ENCODE measurements at places on chromosomes 7 and 10. TPM values are rescaled to one million over a fixed set of nuclear protein-coding genes. Genes with fewer than 3 reads are reported as not detected.

The SLC18A3 gene
- total RNA-seq: 4.6 TPM

The RAPGEF5 gene
- 1.0 TPM for total RNA-seq

The THNSL1 gene
- 3.1 TPM for total RNA-seq

DNA sequence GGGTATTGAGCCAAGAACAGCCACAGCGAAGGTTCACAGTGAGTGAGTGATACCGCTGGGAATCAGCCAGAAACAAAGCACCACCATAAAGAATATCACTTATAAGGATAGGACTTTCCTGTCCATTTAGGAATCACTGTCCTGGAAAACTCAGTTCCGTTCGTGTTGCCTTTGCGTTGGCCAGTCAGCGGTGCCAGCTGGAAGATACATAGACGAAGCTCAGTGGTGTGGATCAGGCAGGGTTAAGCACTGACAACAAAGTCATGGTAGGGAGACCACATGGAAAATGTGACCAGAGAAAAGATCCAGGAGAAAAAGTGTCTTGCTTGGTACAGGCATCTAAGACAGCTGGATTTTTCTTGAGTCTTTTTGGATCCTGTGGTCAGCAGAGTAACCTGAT is 579.7 kb upstream of the DPP6 start:
- no peak overlapping the region for H3K27ac ChIP-seq
- H3K4me1 ChIP-seq: no peaks in the 10 kb centered on the region
- no peak overlapping the region for H3K4me3 ChIP-seq
- no peaks in the 10 kb centered on the region for H3K27me3 ChIP-seq

- H3K27ac ChIP-seq: no peak overlapping the region
- no peaks in the 10 kb centered on the region for H3K36me3 ChIP-seq
- no peak overlapping the region for H3K4me3 ChIP-seq
Observed at GRCh38 chr7:82019551-82020475, 250.0 kb upstream of the HGF start.

GRCh38 chr7:30845426-30846135 is 66.1 kb upstream of the AQP1 start:
- no peaks in the 10 kb centered on the region for H3K4me1 ChIP-seq
- H3K36me3 ChIP-seq: no peaks in the 10 kb centered on the region
- H3K27ac ChIP-seq: no peak overlapping the region

DNA sequence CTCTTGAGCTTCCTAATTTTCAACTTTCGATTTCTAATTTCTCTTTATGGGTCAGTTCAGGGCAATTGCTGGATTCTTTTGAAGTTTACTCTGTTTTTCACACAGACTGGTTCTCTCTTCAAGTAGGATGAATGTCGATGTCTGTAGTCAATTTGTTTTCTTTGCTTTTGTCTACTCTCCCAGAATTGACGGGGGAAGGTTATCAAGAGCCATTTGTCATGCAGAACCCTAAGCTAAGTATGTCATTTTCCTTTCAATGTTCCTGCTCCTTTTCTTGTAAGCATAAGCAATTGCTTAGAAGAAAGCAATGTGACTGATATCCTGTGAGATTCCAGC is 53.7 kb downstream of the SLC39A12 start:
- H3K36me3 ChIP-seq: no peaks in the 10 kb centered on the region
- H3K27me3 ChIP-seq: no peaks in the 10 kb centered on the region
- H3K4me1 ChIP-seq: peaks cover 22% of the 10 kb centered on the region
- no peak for DNase-seq

GRCh38 chr7:55044791-55045190 is 26.0 kb downstream of the EGFR start:
- DNase-seq: peak; percentile 37
- no peak overlapping the region for H3K27ac ChIP-seq
- H3K4me1 ChIP-seq: no peaks in the 10 kb centered on the region
- no peaks in the 10 kb centered on the region for H3K27me3 ChIP-seq

GRCh38 chr10:62130948-62131347 is 137.7 kb downstream of the RTKN2 start:
- no peak overlapping the region for H3K27ac ChIP-seq
- H3K36me3 ChIP-seq: no peaks in the 10 kb centered on the region
- peak; percentile 95 for DNase-seq

DNA sequence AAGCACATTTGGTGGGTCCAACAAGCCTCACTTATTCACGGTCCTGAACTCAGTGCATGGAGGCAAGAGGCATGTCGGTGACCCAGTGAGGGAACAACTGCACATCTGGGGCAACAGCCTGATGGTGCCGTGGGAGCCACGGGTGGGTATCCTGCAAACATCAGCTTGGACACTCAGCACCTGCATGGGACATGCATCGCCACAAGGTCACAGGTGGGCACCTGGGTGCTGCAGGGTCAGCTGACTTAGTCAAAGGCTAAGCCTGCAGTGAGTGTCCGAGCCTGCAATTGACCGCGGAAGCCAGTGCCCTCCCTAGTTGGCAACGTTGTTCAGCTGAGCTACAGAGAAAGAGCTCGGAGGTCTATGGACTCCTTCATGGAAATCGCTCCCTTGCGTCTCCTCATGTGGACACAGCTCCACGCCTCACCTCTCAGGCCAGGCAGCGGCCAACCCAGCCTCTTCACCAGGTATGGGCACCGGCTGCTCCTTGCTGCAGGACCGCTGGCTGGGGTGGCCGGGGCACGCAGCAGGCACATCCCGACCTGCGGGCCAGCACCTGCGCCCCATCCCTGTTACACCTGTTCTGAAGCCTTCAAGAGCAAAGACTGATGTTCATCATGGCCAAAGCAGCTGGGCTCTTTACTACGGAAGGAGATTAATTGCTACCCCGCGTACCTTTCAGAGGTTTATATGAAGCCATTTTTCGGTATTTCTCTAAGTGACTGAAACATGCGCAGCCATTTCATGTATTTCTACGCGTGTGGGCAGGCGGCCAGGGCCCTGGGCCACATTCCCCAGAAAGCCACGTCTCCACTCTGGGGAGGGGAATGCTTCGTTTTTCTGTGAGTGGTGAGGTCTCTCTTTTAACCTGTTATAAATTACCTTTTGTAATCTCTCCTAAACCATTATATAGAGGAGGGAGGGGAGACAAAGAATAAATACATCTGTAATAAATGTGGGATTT is 380.7 kb downstream of the DNAJB6 start:
- H3K27me3 ChIP-seq: no peaks in the 10 kb centered on the region
- no peak for DNase-seq
- no peaks in the 10 kb centered on the region for H3K4me1 ChIP-seq
- no peaks in the 10 kb centered on the region for H3K36me3 ChIP-seq

GRCh38 chr7:137446025-137446424 is 102.5 kb upstream of the PTN start:
- H3K4me1 ChIP-seq: peaks cover 3% of the 10 kb centered on the region
- DNase-seq: no peak
- H3K36me3 ChIP-seq: no peaks in the 10 kb centered on the region
- H3K27ac ChIP-seq: no peak overlapping the region
- H3K4me3 ChIP-seq: no peak overlapping the region

DNA sequence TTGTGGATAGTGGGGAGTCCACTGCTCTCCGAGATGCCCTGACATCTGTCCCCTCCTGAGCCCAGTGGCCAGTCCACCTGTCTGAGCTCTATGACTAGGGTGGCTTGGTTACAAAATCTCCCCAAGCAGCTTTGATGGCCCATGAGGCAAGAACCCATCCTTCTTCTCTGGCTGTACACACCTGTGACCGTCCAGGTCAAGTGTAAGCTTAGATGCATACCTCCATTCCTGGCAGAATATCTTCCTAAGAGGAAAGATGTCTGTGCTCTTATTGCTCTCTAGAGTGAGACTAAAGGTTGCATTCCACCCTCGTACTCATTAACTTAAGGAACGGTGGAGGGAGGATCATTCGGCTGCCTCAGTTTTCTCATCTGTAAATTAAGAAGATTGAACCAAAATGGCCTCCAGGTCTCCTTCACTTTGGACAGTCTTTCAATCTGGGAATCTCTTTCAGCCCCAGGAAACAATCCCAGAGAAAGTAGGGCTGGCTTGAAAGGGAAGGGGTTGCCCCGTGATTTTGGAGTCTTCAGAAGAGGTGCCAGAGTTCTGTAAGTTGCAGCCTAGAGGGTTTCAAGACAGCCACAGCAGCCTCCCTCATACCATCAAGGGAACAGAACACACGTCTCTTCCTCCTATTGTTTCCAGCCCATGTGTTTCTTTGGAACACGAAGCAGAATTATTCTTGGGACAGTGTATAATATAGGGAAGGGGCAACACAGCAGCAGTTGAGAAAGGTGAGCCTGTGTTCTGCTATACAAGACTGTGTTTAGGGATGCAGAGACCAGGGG is 5.5 kb downstream of the HOXA4 start:
- peaks cover 73% of the 10 kb centered on the region for H3K27me3 ChIP-seq
- H3K4me3 ChIP-seq: no peak overlapping the region
- peak overlapping the region; percentile 84 for H3K27ac ChIP-seq
- H3K36me3 ChIP-seq: no peaks in the 10 kb centered on the region
